Liver (tissue), 10 donors: ENCODE measurements at places on chromosomes 4 and X.

GRCh38 chr4:174404677-174405076 lies 117.6 kb downstream of the HPGD start:
- no peak for DNase-seq

GRCh38 chrX:102892103-102892502 lies 45.0 kb upstream of the RAB40AL start:
- DNase-seq: no peak

DNA sequence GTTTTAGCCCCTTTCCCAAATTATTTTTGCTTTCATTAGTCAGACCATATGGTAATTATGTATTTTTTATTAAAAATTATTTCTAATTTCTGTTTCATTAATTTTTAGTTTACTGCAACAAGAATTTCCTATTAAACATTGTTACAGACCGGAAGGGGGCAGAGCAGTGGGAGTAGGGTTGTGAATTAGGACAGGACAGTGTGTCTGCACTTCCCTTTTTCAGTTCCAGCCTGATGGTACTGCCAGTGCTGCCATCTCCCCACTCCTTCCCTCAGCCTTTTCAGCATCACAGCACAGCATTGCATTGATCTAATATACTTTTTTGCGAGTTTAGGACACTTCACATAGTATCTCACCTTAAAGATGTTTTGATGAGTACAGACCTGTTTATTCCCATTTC lies 76.5 kb downstream of the STIM2 start:
- DNase-seq: no peak

DNA sequence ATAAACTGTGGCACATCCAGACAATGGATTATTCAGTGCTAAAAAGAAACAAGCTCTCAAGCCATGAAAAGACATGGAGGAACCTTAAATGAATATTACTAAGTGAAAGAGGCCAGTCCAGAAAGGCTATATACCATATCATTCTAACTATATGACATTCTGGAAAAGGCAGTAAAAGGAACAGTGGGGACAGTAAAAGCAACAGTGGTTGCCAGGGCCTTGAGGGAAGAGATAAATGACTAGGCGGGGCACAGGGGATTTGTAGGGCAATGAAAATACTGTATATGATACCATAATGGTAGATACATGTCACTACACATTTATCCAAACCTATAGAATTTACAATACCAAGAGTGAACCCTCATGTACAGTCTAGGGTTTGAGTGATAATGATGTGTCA lies 115.3 kb downstream of the ATP8A1 start:
- DNase-seq: no peak

DNA sequence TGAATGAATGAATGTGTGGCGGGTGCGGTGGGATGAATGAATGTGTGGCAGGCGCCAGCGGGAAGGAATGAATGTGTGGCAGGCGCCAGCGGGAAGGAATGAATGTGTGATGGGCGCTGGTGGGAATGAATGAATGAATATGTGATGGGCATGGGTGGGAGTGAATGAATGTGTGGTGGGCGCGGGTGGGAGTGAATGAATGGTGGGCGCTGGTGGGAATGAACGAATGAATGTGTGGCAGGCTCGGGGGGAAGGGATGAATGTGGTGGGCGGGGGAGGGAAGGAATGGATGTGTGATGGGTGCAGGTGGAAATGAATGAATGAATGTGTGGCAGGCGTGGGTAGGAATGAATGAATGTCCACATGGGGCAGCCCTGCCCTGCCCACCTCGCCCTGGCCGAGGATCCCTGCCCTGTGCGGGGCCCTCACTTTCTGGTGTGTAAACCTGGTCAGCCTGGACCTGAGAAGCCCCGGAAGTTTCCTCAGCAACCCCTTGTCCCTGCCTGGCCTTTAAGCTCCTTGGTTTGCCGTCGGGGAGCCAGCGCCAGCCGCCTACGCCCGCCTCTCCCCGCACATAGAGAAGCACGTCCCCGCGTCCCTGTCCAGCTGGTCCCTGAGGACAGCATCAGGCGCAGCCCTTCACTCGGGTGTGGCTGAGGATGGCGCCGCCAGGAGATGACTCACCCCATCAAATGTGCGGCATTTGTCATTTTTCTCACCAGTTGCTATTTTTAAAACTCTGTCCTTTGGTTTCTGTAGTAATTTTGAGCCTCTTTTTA lies 112.8 kb upstream of the LRPAP1 start:
- DNase-seq: no peak

GRCh38 chr4:13316354-13316753 lies 167.8 kb downstream of the RAB28 start:
- no peak for DNase-seq

GRCh38 chrX:96453139-96453538 lies 231.5 kb upstream of the DIAPH2 start:
- no peak for DNase-seq
